Suppressor macrophage treated with lipopolysaccharide for 1 hour (primary cell): ENCODE measurements at places on chromosomes 7 and 10.
A peak's percentile ranks its signal among the peaks of the same experiment; 100 is the strongest.

- DNase-seq, result peak; percentile 49
Observed at GRCh38 chr7:77579797-77580196, 42.7 kb downstream of the PTPN12 start.

GRCh38 chr7:134919240-134919641 is 67.1 kb upstream of the AGBL3 start:
- DNase-seq, result no peak

GRCh38 chr10:95785942-95786669 is 30.1 kb downstream of the ENTPD1 start:
- DNase-seq, result no peak

- DNase-seq, result no peak
Observed at GRCh38 chr10:121698336-121698735, 100.1 kb upstream of the FGFR2 start.

GRCh38 chr7:44541028-44541869 is at the start of gene NPC1L1:
TSS of gene NPC1L1 (minus strand) at chr7:44541330. CDS start at chr7:44541259, 71 bp downstream.
- DNase-seq, result no peak

DNA sequence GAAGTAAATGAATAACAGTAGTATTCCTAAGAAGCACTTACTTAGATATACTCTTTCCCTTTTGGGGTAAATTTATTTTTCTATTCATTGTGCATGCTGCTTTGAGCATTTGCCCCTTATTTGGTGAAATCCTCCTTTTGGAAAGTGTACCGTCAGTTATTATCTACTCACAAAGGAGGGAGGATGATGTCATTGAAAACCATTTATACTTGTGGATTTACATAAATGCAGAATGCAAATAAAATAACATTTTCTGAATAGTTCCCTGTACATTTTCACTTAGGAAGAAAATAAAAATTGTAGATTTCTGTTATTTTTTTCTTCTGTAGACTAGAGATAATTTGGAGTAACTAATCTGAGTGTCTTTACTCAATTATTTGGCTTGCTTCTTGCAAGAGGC is 29.5 kb upstream of the SEM1 start:
- no peak for DNase-seq

- peak; percentile 69 for DNase-seq
Observed at GRCh38 chr7:22578007-22578733, 78.2 kb upstream of the STEAP1B start.

GRCh38 chr7:42262964-42263363 is 26.0 kb upstream of the GLI3 start:
- DNase-seq, result no peak

GRCh38 chr10:48231699-48232315 is 42.7 kb downstream of the FRMPD2 start:
- DNase-seq, result no peak

GRCh38 chr7:7569615-7570014 is 2.9 kb downstream of the MIOS start:
- no peak for DNase-seq

GRCh38 chr7:80589631-80590030 is 48.8 kb upstream of the CD36 start:
- no peak for DNase-seq

- no peak for DNase-seq
Observed at GRCh38 chr7:41544241-41544640, 158.6 kb downstream of the INHBA start.

GRCh38 chr10:127364034-127364433 is 167.6 kb upstream of the INSYN2A start:
- DNase-seq, result no peak

DNA sequence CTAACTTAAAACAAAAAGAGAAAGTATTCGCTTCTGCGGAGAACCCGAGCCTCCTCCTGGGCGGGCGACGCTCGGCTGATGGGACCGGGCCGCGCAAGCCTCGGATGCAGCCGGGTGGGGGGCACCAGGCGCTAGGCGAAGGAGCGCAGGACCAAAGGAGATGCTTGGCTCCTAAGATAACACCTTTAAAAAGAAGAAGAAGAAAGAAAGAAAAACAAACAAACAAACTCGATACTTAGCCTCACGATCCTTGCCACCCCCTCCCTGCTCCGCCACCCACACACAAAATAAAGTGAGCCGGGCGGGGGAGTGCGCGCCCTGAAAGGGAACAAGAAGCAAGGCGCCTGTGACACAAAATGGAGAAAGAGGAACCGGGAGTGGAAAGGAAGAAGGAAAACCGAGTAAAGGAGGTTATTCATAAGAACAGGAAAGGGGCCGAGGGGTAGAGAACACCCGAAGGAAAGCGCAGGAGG is 34.0 kb upstream of the EBLN1 start:
- DNase-seq, result peak; percentile 88

- DNase-seq, result peak; percentile 15
Observed at GRCh38 chr7:44307301-44307900, 18.0 kb downstream of the CAMK2B start.

GRCh38 chr7:17144322-17144721 is 154.1 kb upstream of the AHR start:
- peak; percentile 89 for DNase-seq

DNA sequence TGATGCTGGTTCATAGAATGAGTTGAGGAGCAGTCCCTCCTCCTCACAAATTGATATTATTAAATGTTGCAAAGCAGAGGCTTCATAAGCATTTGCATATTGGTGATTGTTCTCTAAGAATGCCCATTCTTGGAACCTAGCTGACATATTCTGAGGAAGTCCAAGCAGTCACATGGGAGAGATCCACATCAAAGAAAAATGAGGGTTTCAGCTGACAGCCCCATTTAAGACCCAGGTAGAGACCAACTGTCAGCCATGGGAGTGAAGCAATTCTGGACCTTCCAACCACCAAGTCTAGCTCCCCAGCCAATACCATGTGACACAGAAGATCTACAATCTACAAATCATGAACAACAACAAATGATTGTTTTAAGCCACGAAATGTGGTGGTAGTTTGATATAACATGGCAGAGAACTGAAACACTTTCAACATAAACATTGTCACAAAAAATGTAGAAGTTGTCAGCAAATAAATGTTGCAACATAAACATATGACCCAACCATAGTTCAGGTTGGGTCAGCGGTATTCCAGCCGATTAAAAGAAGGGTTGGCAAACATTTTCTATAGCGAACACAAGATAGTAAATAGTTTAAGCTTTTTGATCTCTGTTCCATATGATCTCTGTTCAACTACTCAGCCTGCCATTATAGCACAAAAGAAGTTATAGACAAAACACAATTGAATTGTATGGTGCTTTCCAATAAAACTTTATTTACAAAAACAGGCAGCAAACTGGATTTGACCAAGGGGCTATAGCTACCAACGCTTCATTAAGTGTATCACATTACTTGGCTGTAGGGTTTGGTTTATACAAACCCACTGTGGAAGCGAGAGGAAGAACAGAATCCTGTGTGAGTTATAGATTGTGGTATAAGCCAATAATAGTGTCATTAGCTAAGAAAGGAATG is 41.4 kb upstream of the MPP7 start:
- peak; percentile 25 for DNase-seq

- DNase-seq, result peak; percentile 13
Observed at GRCh38 chr7:66776800-66777442, 36.4 kb downstream of the RABGEF1 start.

DNA sequence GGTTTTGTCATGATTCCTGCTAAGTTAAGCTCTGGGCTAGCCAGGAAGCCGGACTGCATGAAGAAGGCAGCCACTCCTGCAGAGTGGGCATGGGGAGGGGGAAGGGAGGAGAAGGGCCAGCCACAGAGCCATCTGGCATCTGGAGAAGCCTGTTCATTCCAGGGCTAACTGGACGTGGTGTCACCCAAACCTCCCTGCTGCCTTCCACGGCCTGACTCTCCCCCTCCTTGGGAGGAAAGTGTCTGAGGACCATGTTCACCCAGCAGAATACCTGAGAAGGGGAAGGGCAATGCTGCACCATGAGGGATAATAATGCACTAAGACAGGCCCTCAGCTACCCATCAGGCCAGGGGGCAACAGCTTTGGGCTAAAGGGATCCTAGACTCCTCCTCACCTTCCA is 15.4 kb downstream of the AQP1 start:
- no peak for DNase-seq

DNA sequence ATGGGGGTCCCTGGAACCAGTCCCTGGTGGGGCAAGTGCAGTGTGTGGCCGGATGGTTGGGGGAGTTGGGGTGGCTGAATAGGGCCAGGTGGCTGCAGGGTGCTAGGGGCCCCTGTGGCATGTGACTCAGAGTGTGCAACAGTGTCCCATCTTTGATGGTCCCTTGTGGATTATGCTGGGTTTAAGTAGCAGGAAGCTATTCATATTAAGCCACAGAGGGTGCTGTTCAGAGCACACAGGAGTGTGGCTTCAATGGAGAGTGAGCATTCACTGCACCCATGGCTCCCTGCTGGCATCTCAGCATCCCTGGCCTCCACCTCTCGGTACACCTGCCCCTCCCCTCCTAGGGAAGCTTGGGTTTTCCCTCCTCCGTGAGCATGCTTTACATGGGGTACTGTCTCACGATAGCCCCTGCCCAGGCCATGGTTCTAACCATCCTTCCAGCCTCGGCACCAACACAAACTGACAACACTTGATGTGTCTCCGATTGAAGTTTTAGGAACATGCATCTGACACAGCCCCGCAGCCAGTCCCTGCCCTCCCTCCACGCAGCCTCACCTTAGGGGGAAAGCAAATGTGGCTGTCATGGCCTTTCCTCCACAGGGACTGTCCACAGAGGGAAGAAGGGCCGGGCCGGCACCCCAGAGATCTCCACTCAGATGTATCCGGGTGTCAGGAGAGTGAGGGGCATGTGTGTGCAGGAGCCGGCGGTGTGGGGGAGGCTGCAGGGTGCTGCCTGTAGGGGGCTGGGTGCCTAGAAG is 30.4 kb upstream of the PPIF start:
- no peak for DNase-seq

GRCh38 chr10:124595143-124595883 is 133.7 kb downstream of the LHPP start:
- DNase-seq, result no peak

- DNase-seq, result no peak
Observed at GRCh38 chr10:12906051-12906541, 95.4 kb downstream of the CCDC3 start.

GRCh38 chr10:4125776-4126175 is 340.8 kb upstream of the KLF6 start:
- no peak for DNase-seq

DNA sequence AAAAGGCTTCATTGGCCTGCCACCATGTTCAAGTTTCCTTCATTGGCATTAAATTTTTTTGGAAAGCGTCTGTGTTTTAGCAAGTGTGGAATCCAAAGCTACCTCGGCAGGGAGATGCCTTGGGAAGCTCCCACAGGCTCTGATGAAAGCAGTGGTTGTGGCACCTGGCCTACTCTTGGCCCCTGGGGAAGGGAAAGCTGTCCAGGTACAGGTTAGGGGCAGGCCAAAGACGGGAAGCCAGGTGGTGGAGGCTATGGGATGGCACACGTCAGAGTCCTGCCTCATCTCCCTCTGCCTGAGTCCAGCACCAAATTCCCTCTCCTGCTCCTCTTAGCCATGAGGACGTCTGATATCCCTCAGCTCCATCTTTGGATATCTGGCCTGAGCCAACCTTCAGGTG is 49.7 kb downstream of the C10orf120 start:
- no peak for DNase-seq

- no peak for DNase-seq
Observed at GRCh38 chr7:102895602-102896001, 17.2 kb upstream of the LRRC17 start.

GRCh38 chr10:118251791-118252190 is 90.3 kb downstream of the FAM204A start:
- no peak for DNase-seq

DNA sequence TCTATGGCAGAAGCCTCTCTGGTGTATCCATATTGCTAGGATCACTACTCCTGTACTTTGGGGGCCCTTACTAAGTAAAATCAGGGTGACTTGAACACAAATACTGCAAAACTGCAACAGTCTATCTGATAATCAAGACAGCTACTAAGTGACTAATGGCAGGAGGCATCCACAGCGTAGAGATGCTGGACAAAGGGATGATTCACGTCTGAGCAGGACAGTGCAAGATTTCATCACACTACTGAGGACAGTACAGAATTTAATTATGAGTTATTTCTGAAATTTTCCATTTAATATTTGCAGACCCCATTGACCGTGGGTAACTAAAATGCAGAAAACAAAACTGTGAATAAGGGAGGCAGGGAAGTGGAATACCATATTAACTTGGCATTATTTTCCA is 10.4 kb downstream of the CUL2 start:
- peak; percentile 27 for DNase-seq

- DNase-seq, result no peak
Observed at GRCh38 chr7:83643739-83644138, 5.2 kb downstream of the SEMA3E start.

GRCh38 chr10:61476529-61476928 is 23.3 kb upstream of the TMEM26 start:
- DNase-seq, result no peak

- no peak for DNase-seq
Observed at GRCh38 chr10:64174666-64175255, 653.6 kb downstream of the REEP3 start.

GRCh38 chr7:127904670-127904985 is 126.6 kb downstream of the LRRC4 start:
- no peak for DNase-seq

DNA sequence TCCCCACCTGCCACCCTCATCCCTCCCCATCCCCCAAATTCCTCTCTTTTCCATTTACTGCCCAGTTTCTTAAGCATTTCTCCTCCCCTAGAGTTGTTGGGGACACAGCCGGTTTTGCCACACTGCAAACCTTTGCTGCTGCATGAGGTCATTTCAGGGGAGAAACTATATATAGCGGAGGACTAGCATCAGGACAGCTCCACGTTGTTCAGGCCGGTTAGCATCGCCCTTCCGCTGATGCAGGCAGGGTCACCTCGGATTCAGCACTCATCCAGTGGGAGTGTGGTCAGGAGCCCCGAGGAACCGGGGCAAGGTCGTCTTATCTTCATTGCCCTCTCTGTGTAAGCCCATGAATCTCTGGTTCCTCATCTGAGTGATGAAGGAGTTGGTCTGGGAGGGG is 15.6 kb downstream of the UBTD1 start:
- no peak for DNase-seq

DNA sequence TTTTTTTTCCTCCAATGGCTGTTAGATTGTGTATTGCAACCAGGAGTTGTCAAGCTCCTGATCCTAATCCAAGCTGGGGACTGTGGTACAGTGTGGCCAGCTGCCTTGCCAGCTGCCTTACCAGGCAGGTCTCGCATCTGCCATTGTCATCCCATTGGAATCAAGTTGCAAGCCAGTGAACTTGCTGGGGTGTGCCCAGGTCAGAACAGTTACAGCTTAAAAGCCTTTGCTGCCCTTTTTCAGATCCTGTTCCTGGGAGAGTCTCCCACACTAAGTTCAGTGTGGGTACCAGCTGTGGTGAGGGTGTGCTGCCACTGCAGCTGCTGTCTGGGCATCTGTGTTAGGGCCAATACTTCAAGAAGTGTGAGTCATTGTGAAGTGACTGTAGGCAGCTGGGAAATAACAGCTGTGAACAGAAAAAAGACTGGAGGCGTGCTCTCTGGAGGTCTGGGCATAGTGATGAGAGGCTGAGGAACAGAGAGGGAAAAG is 72.8 kb downstream of the CCNY start:
- peak; percentile 79 for DNase-seq

- DNase-seq, result no peak
Observed at GRCh38 chr7:141145630-141145982, 71.7 kb downstream of the TMEM178B start.
